ENCODE measurements at places on chromosomes 12 and 14. TPM values are rescaled to one million over a fixed set of nuclear protein-coding genes. Genes with fewer than 3 reads are reported as not detected.

The NAV3 gene
- 11.7 TPM for total RNA-seq

The RIMBP2 gene
- 3.4 TPM for total RNA-seq

The UBE2N gene
- 71.3 TPM for total RNA-seq

The TMEM63C gene
- 26.3 TPM for total RNA-seq

The JPH4 gene
- total RNA-seq, result 0.30 TPM

The MAP3K9 gene
- total RNA-seq, result 16.4 TPM

The KCNC2 gene
- total RNA-seq, result not detected

The JAG2 gene
- total RNA-seq, result 70.8 TPM

The OR6C68 gene
- not detected for total RNA-seq

The ETNK1 gene
- 23.2 TPM for total RNA-seq

The RND1 gene
- 0.40 TPM for total RNA-seq

The PPM1H gene
- total RNA-seq, result 2.3 TPM

The SIX1 gene
- not detected for total RNA-seq

The GDF3 gene
- total RNA-seq, result not detected

The SLC17A8 gene
- not detected for total RNA-seq

The RTN1 gene
- 7.5 TPM for total RNA-seq

The ESYT1 gene
- total RNA-seq, result 128 TPM

The PLEK2 gene
- total RNA-seq, result 18.1 TPM

The KERA gene
- not detected for total RNA-seq

The RAPGEF3 gene
- 9.3 TPM for total RNA-seq

The GPX2 gene
- 65.0 TPM for total RNA-seq

The LHX5 gene
- total RNA-seq, result not detected

The KLRC2 gene
- 0.89 TPM for total RNA-seq

The PITPNM2 gene
- total RNA-seq, result 7.4 TPM

The MVK gene
- total RNA-seq, result 30.1 TPM

The CD163L1 gene
- total RNA-seq, result 2.4 TPM

The SUPT16H gene
- 41.9 TPM for total RNA-seq

The CLEC7A gene
- 3.9 TPM for total RNA-seq

The HOXC12 gene
- 3.7 TPM for total RNA-seq

The CEBPE gene
- total RNA-seq, result not detected

The CMAS gene
- 25.8 TPM for total RNA-seq

The LRRIQ1 gene
- total RNA-seq, result not detected

The ACVRL1 gene
- total RNA-seq, result 42.7 TPM

The SDS gene
- total RNA-seq, result not detected

The KRT2 gene
- 1,953 TPM for total RNA-seq

The BBOF1 gene
- total RNA-seq, result 5.3 TPM

The LPAR5 gene
- 15.0 TPM for total RNA-seq

The PTGDR gene
- 2.0 TPM for total RNA-seq

The LRFN5 gene
- 0.53 TPM for total RNA-seq

The C14orf180 gene
- total RNA-seq, result not detected

The KDM5A gene
- 118 TPM for total RNA-seq

The RNASE7 gene
- total RNA-seq, result 26.3 TPM

Measured in suprapubic skin (tissue), 4 donors.